Right lobe of liver (tissue), 6 donors: ENCODE measurements at places on chromosomes 7 and 10. TPM values are rescaled to one million over a fixed set of nuclear protein-coding genes. Genes with fewer than 3 reads are reported as not detected.
A peak's percentile ranks its signal among the peaks of the same experiment; 100 is the strongest.

DYDC2 gene
- 1.1 TPM for total RNA-seq

DNA sequence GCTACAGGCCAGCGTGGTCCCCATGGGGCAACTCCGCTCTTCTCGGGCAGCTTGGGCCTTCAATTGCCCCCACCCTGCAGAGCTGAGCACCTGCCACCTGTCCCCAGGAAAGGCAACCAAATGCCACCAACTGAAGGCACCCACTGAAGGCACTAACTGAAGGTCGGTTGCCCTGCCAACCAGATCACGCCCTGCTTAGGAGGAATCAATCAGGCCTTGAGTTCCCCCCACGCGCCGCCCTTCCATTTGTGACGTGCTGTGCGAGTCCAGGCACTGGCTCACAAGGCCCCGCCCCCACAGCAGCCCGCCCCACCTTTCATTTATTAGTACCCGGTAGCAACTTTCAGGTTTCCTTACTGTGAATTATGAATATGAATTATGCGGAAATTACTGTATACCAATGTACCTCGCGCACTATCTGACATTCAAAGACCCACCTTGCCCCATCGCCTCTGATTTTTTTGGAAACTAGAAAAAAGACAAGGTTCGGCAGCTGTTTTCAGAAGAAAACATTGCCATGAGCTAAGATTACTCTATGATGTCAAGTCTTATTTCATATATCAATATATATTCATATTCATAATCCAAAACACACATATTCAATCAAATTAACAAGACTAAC is 83.6 kb upstream of the ABI1 start:
- DNase-seq, result no peak
- H3K36me3 ChIP-seq, result no peaks in the 10 kb centered on the region
- H3K4me3 ChIP-seq, result no peak overlapping the region
- H3K4me1 ChIP-seq, result no peaks in the 10 kb centered on the region
- no peaks in the 10 kb centered on the region for H3K27me3 ChIP-seq

DNA sequence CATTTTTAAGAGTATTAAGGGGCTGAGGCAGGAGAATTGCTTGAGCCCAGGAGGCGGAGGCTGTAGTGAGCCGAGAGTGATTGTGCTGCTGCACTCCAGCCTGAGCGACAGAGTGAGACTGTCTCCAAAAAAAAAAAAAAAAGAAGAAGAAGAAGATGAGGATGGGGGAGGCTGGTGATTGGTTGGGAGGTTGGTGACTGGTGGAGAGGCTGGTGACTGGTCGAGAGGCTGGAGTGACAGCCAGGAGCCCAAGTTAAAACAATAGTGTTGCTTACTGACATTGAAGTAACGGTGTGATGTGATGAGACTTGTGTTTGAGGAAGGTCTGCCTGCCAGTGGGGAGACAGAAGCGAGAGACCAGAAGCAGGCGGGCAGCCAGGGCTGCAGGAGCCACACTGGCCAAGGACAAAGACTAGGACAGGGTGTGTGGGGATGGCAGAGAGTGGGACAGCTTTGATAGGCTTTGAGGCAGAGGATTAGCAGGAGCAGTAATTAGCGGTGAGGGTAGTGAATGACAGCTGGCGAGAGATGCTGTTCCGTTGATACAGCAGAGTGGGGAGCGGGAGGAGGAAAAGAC is 4.9 kb downstream of the SRRT start:
- peaks cover 25% of the 10 kb centered on the region for H3K36me3 ChIP-seq
- H3K4me1 ChIP-seq, result no peaks in the 10 kb centered on the region
- H3K27me3 ChIP-seq, result no peaks in the 10 kb centered on the region
- no peak overlapping the region for H3K4me3 ChIP-seq

GRCh38 chr10:117991701-117992100 is 55.0 kb downstream of the RAB11FIP2 start:
- no peaks in the 10 kb centered on the region for H3K27me3 ChIP-seq
- no peaks in the 10 kb centered on the region for H3K36me3 ChIP-seq
- no peak overlapping the region for H3K4me3 ChIP-seq
- H3K4me1 ChIP-seq, result no peaks in the 10 kb centered on the region
- no peak overlapping the region for H3K27ac ChIP-seq
- DNase-seq, result no peak

HECTD2 gene
- total RNA-seq, result 3.7 TPM

DNA sequence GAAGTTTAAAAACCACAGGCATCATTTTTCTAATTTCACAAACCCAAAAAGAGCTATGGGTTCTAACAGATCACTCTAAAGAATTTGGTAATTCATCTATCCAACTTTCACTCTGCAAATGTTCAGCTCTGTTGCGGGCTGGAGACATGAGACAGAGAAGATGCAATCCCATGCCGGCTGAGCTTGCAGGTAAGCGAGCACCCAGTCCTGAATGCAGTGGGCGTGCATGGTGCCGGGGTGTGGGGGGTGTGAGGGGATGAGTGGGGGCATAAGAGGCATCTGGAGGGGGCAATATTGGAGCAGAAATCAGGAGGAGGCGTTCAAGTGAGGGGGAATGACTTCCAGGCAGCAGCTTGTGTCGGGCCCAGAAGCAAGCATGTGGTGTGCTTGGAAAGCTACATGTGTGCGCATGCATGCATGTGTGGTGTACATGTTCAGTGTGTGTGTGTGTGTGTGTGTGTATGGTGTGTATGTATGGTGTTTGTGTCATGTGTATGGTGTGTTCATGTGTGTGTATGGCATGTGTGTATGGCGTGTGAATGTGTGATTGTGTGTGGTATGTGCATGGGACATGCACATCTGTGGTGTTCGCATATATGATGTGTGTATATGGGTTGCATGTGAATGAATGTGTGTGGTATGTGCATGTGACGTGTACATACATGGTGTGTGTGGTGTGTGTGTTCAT is 172.9 kb downstream of the PRKCQ start:
- H3K36me3 ChIP-seq, result no peaks in the 10 kb centered on the region
- no peaks in the 10 kb centered on the region for H3K4me1 ChIP-seq
- H3K27me3 ChIP-seq, result no peaks in the 10 kb centered on the region
- H3K27ac ChIP-seq, result no peak overlapping the region
- no peak overlapping the region for H3K4me3 ChIP-seq

DNA sequence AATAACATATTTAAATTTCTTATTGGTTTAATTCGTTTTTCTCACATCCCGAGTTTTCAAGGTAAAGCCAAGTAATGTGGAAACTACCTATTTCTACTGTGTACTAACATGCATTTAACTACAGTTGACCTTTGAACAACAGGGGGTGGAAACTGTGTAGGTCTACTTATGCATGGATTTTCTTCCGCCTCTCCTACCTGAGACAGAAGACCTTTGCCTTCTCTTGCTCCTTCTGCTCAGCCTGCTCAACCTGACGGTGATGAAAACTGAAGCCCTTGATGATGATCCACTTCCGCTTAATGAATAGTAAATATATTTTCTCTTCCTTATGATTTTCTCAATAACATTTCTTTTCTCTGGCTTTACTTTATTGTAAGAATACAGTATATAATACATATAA is 18.5 kb downstream of the MEOX2 start:
- no peak overlapping the region for H3K27ac ChIP-seq
- no peak overlapping the region for H3K4me3 ChIP-seq
- H3K36me3 ChIP-seq, result no peaks in the 10 kb centered on the region
- DNase-seq, result no peak
- H3K4me1 ChIP-seq, result no peaks in the 10 kb centered on the region

DNA sequence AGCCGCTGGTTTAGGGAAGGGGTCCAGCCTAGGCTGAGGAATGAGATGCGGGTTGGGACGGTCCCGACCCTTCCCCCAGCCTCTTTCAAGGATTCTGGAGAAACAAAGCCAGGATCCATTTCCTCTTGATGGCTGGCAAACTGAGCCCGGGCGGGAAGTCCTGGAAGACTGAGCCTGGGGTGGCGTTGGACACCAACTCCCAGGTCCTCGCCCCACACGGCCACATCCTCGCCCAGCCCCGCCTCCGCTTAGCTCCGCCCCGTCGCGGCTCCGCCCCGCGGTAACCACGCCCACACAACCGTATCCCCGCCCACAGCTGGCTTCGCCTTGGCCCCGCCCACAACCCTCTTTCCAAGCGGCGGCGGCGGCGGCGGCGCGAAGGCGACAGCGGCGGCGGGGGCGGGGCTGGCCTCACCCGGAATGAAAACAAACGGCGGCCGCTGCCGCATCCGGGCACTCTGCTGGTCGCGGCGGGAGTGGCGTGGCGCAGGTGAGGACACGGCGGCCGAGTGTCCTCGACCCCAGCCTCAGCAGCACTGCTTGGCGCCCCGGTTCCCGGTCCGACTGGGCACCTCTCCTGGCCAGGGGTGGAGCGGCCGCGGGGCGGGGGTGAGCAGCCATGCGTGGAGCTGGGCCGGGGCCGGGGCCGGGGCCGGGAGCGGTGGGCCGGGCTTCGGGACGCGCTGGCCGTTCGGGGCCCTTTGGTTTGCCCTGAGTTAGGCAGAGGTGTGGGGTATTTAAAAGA is at the start of gene NUB1:
Gene NUB1 (plus strand): TSS at position 456 of the 745 bp plus-strand sequence. CDS start 3,538 bp downstream, outside the sequence.
- H3K36me3 ChIP-seq, result peaks cover 4% of the 10 kb centered on the region
- H3K4me3 ChIP-seq, result peak within 1 kb of the TSS; percentile 92
- no peaks in the 10 kb centered on the region for H3K27me3 ChIP-seq
- peaks cover 11% of the 10 kb centered on the region for H3K4me1 ChIP-seq

- no peaks in the 10 kb centered on the region for H3K27me3 ChIP-seq
- no peak overlapping the region for H3K27ac ChIP-seq
- H3K4me1 ChIP-seq, result no peaks in the 10 kb centered on the region
- no peak for DNase-seq
- H3K4me3 ChIP-seq, result no peak overlapping the region
These were observed 61.0 kb downstream of the SND1 start for GRCh38 chr7:127713006-127713405.

SYT15B gene
- total RNA-seq, result 0.73 TPM

- H3K4me3 ChIP-seq, result no peak overlapping the region
- no peaks in the 10 kb centered on the region for H3K4me1 ChIP-seq
- no peak overlapping the region for H3K27ac ChIP-seq
- DNase-seq, result no peak
- no peaks in the 10 kb centered on the region for H3K27me3 ChIP-seq
These were observed 19.9 kb downstream of the FAM241B start for GRCh38 chr10:69649786-69650550.

GRCh38 chr7:63039882-63040281 is 958.8 kb upstream of the ZNF722 start:
- no peak overlapping the region for H3K27ac ChIP-seq
- no peak overlapping the region for H3K4me3 ChIP-seq
- no peak for DNase-seq
